ENCODE measurements at places on chromosomes 4 and X.

DNA sequence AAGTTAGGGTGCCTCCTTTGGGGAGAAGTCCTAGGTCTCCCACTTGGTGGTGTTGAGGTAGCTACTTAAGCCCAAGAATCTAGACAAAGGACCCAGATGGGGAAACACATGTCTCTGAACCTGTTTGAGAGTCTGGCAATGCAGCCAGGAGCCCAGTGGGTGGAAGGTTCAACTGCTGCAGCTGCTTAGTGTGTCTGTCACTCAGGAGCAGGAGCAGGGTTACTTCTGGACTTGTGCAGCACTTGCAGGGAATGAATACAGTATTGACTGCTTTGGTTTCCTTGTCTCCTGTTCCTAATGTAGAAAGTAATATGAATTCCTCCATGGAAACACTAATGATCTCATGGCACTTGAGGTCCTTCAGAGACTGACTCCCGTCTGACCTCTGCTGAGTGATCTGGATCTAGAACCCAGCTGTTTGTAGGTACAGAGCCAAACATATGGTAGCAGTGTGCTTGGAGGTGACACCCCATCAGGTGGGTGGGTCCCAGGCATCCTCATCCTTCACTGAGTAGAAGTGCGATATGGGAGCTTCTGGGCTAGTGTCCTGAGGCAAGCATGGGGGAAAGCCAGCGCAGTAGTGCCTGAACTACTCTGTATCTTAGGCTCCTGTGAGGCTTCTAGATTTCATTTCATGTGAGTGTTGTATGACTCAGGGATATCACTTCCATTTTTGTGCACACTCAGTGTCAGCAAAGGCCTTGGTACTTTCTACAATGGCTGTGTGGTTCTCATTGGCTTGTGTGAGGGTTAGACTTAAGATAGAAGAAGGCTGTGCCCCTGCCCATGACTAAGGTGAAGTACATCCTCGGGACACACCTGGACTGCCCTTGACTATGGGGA, 85.0 kb upstream of the WDR1 start:
- DNase-seq: no peak

DNA sequence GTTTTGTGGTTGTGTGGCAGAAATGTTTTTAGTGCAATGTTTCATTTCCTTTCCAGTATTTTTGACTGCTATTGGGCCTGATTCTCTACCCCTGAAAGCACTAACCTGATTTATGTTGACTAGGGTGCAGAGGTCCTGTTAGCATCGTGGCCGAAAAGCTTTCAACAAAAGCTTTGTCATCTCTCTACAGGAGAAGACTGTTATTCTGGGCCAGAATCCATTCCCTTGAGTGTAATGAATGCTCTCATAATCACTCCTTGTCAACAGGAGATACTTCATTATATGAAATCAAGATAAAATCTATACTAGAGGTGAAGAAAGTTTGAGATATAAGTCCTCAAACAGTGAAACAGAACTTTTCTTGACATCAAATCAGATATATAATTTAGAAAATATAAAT, 195.5 kb downstream of the ZNF330 start:
- DNase-seq: no peak

- no peak for DNase-seq
Observed at GRCh38 chrX:133544115-133544514, 128.8 kb upstream of the GPC4 start.

- DNase-seq: no peak
Observed at GRCh38 chr4:152189451-152190179, 346.3 kb downstream of the FBXW7 start.

DNA sequence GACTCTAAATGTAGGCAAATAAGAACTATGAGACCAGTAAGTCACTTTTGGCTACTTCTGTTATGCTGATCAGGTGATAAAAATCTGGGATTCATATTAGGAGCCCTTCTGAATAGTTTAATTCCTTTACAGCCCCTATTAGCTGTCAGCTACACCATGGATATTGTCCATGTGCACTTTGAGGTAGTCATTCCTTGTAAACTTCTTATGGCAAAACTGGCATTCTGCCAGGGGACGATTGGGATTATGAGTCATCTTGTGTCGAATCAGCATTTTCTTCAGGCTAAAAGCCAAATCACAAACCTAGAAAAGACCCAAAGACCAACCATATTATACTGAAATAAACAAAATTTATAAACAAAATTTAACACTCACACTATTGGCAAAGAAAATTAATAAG, 227.6 kb downstream of the PRDM5 start:
- DNase-seq: no peak

DNA sequence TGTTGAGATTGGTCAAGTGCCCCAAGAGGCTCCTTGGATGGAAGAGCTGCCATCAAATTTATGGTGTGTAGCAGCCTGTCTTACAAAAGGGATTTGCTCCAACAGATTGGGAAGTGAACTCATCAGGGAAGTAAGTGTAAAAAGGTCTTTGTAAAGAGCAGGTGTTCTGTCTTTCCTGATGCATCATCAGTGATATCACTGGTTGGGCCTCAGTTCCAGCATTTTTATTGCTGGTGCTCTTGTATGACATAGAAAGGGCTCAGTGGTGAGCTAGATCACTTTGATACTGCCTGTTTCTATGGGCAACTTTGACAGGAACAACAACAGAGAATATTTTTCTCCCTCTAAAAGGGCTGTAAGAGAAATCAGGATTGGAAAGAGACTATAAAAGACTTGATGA, 8.7 kb upstream of the GABRE start:
- no peak for DNase-seq

DNA sequence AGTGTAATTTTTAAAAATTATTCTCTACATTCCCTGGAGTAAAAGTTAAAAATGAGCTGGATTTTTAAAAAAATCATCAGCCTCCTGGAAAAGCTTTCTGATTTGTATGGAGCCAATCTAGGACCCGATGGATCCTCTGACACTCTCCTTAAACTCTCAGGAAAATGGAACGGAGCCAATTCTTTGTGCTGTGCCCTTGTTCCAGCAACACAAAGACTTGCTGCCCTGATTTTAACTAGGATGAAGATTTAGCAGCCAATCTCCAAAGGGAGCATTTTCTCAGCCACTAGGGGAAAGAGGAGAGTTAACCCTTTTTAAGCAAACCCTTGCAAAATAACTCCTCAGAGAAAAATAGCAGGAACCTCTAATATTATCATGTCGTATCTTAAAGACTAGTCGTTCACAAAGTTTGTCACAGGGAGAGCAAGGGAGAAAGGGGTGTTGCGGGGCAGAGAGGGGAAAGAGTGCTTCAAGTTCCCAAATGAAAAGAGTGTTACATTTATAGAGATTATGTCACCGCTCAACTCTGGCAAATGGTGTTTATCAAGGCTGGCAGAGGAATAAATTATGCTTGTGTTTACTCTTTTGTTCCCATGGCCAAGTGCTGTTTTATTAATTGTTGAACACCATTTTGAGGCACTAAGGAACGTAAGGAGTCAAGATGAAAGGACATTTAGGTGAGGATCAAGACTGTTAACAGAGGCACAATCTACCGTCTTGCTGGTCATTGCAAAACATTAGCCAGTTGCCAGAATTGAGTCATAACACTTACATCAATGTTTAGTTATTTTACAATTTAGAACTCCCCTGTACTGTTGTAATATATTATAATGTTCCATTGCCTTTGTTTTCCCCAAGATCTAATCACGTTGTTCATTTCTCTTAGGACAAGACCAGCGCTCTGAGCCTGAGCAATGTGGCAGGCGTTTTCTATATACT, 250.7 kb downstream of the THOC2 start:
- no peak for DNase-seq

GRCh38 chr4:121819216-121819965, 4.3 kb downstream of the CCNA2 start:
- no peak for DNase-seq

DNA sequence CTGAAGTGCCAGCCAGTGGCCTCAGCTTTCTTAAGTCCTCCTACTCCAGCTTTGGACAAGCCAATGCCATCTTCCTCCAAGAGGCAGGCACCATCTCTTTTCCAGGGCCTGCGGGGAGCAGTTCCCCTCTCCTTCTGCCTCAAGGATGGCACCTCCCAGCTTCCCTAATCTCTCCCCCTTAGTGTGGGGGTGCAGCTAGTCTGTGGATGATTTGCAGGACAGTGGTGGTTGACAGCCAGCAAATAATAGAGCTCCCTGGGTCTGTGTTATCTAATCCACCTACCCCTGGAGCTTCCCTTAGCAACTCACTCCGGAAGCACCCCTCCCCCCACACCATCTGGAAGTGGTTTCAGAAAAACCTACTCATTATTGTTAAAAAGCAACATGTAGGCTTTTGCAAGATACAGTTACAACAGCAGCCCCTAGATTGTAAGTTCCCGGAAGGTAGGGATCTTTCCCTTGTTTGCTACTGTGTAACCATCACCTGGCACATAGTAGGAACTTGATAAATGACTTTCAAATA, 247.1 kb downstream of the BCOR start:
- DNase-seq: no peak

- DNase-seq: no peak
Observed at GRCh38 chr4:145189981-145190380, 9.6 kb upstream of the OTUD4 start.

DNA sequence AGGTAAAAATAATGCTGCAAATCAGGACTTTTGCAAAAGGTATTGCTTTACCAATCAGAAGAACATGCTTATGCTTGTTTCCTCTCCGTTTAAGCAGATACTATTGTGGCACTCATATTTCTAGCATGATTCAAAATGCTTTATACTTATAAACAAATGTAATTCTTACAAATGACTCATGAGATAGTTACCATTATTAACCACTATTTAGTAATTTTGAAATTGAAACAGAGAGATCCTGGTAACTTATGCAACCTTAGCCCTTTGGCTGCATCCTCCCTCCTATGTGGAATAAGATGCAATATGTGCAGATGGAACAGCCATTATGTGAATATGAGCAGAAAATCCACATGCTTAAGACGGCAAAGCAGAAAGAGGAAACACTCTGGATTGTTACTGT, 164.7 kb downstream of the PCDH18 start:
- DNase-seq: no peak

DNA sequence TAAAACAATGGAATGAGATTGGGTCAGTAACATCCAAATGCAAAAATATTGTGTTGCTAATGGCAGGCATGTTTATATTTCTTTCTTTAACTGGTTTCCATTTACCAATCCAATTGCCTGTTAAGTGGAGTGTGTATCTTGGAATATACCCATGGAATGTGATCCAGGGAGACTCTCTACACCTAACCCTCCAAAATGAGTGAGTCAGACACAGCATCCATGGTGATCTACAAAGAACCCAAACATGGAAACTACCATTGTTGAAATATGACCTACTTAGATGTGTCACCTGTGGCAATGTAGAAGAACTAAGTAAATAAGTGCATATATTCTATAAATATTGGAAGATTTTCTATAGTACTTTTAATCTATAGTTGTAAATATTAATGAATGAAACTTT, 110.3 kb downstream of the AREG start:
- DNase-seq: no peak

DNA sequence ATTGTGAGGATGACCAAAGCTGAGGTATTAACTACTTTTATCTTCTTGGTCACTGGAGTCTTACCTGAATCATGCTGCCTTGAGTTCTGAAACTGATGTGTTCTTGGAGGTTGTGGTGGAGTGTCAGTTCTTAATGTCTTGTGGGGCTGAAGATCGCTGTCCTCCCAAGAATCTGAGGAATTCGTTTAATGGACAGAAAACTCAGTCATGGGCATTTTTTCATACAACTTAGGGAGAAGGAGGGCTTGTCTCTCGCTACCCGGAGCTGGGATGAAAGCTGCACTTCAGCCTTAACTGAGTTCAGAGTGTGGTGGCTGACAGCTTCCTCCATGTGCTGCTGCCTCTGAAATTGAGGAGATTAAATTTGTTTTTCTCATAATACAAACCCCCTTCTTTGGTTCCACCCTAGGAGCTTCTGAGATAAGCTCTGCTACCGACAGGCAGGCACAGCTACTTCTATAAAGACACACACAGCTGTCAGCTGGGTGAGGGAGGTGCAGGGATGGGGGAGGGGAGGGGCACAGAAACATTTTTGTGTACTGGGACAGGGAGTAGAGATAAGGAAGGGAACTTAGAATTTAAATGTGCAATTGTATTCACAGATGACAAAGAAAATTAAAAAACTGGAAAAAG, 30.8 kb downstream of the RBBP7 start:
- DNase-seq: no peak

- no peak for DNase-seq
Observed at GRCh38 chr4:6991771-6992557, 51.2 kb upstream of the TADA2B start.

DNA sequence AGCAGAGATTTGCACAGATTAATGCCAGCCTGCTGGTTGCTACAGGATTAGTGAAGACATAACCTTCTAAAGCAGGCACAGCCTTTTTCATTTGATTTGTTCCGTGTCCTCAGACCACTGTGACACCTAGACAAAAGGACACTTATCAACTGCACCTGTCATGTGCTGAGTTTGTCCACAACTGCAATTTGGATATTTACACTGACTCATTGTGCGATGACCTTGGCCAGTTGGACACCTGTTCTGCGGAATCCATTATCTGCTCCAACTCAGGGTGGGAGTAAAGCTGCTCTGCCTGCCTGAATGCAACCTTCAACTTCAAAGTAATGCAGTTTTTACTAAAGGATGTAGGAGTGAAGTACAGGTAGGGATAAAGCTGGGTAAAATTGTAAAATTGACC, 4.1 kb upstream of the NR0B1 start:
- no peak for DNase-seq

- DNase-seq: no peak
Observed at GRCh38 chr4:138014590-138015288, 227.4 kb downstream of the SLC7A11 start.

DNA sequence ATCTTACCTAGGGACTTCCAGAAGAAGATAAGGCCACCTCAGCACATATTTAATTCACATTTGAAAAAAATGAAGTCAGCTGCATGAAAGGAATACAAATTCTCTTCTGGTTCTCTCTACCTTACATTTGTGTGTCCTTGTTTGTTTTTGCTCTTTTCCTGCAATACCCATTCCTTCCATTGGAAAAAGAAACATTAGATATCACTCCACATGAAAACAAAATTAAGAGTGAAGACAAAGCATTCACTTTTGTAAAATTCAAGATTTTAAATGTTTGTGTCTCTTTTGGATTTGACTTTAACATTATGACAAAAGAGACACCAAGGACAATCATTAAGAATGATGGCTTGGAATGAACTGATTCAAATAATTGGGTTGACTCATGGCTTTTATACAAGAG, 1351.8 kb downstream of the FSTL5 start:
- no peak for DNase-seq

DNA sequence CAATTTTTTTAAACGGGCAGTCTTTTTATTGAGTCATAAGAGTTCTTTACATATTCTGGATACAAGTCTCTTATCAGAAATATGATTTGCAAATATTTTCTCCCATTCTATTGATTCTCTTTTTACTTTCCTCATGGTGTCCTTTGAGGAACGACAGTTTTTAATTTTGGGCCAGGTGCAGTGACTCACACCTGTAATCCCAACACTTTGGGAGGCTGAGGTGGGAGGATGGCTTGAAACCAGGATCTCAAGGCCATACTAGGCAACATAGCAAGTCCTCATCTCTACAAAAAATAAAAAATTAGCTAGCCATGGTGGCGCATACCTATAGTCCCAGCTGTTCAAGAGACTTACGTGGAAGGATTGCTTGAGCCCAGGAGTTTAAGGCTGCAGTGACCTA, 66.1 kb upstream of the RGN start:
- DNase-seq: no peak

GRCh38 chr4:147453561-147454141, 27.2 kb upstream of the EDNRA start:
- no peak for DNase-seq

GRCh38 chr4:8286719-8287342, 17.3 kb downstream of the HTRA3 start:
- no peak for DNase-seq

- no peak for DNase-seq
Observed at GRCh38 chr4:127103681-127104115, 529.1 kb upstream of the INTU start.

- DNase-seq: no peak
Observed at GRCh38 chrX:75327607-75328006, 53.7 kb downstream of the UPRT start.

Data from stimulated activated CD4-positive, alpha-beta T cell treated with anti-CD3 and anti-CD28 coated beads, Interleukin-1b, Interleukin-23, amount 100 ng/mL, for 1 hour (primary cell).